ENCODE measurements at places on chromosomes 6 and 20.

- no peak for DNase-seq
These were observed 240.4 kb downstream of the PRL start for GRCh38 chr6:22056398-22056797.

DNA sequence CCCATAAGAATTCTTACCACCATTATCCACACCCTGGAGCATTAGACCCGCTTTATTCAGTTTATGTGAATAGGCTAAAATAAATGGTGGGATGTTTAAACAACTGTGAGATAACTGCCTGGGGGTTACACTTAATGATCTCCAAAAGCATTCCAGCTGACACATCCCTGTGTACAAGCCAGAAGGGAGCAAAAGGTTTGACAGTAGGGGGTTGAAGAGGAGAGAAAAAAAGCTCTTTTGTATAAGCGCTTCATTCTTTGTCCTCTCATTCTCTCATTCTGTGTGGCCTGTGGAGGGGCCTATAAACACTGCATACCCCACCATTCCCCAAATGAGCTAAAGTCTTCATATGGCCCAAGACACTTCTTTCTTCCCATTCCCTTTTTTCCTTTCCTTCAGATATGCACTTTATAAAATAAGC, 30.8 kb upstream of the COL21A1 start:
- DNase-seq: no peak

DNA sequence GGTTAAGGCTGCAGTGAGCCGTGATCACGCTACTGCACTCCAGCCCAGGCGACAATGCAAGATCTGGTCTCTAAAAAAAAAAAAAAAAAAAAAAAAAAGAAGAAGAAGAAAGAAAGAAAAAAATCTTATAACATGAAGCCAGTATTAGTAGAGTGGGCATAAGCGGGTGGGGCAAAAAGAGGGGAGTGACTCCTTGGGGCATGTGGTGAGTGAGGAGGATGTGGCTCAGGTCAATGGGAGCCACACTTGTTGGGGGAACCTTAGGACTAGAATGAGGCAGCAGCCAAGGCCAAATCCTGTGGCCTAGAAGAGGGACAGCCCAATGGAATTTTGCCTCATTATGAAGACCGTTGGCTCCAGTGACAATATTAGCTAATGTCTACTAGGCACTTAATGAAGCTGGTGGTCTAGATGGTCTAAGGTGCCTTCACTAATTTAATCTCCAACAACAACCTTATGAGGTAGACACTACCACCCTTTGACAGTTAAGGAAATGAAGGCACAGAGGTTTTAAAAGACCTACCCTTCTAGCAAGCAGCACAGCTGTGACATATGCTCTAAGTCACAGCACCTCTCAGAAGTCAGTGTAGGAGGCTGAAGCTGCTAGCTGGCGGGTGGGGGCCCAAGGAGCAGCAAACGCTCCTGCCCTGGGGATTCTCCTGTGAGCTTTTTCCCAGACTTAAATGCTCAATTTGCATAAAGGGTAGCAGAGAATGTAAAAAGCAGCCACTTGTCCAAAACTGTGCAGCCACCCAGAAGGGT, 23.6 kb upstream of the ARMC12 start:
- DNase-seq: no peak

DNA sequence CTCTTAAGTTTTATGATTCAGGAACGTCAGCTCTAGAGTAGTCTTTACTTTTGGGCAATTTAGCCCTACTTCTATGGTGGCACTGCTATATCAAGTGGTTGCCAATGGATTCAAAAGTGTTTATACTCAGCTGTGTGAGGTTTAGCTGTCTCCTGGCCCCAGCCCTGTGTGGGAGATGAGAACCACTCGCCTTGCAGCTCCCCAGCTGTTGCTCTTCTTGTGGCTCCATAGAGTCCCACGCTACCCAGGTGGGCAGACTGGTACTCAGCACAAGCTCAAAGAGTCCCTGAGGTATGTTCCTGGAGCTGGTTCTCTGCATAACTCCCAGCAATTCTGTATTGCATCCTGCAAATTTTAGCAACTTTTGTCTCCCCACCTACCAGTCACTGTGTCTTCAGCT, 59.6 kb downstream of the C6orf118 start:
- no peak for DNase-seq

- DNase-seq: no peak
These were observed 30.4 kb downstream of the KCNB1 start for GRCh38 chr20:49452011-49452482.

- DNase-seq: no peak
These were observed 21.8 kb upstream of the ISM1 start for GRCh38 chr20:13199279-13199678.

DNA sequence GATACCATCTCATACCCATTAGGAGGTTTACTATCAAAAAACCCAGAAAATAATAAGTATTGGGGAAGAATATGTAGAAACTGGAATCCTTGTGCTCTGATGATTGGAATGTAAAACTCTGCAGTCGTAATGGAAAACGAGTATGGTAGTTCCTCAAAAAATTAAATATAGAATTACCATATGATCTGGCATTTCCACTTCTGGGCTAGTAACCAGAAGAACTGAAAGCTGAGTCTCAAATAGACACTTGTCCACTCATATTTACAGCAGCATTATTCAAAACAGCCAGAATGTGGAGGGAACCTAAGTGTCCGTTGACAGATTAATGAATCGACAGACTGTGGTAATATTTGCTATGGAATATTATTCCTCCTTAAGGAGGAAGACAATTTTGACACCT, 44.3 kb downstream of the FOXC1 start:
- DNase-seq: no peak

DNA sequence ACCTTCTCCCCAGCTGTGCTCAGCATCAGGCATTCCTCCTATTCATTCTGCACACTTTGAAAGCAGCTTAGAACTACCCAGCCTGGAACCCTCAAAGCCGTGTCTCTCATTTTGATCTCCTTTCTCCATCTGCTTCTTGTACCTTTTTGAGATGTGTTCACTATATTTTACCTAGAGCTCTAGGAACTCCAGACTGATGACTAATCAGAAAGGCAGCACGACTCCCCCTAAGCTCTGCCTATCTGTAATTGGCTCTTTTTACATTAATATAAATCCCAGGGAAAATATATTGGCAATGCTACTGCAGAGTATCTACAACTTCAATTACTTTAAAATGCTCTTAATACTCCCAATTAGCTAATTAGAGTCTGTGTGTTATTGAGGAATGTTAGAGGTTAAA, 671.5 kb downstream of the CBLN4 start:
- DNase-seq: no peak

DNA sequence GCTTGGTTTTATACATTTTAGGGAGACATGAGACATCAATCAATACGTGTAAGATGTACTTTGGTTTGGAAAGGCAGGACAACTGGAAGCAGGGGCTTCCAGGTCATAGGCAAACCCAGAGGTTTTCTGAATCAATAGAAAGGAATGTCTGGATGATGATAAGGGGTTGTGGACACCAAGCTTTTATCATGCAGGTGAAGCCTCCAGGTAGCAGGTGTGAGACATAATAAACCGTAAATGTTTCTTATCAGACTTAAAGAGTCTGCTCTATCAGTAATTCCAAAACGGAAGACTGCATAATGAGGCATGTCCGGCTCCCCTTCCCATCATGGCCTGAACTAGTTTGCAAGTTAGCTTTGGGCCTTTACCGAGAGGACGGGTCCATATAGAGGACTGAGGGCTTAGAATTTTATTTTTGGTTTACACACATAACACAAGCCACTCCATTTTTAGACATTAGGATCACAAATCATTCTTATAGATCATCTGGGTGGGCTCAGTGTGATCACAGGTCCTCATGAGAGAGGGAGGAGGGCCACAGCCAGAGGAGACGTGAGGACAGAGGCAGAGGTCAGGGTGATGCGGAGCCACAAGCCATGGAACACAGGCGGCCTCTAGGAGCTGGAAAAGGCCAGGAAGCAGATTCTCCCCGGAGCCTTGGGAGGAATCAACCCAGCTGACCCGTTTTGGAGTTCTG, 10.7 kb upstream of the SERPINB9 start:
- no peak for DNase-seq

- DNase-seq: no peak
These were observed 1413.9 kb upstream of the ADGRB3 start for GRCh38 chr6:67221226-67221625.

DNA sequence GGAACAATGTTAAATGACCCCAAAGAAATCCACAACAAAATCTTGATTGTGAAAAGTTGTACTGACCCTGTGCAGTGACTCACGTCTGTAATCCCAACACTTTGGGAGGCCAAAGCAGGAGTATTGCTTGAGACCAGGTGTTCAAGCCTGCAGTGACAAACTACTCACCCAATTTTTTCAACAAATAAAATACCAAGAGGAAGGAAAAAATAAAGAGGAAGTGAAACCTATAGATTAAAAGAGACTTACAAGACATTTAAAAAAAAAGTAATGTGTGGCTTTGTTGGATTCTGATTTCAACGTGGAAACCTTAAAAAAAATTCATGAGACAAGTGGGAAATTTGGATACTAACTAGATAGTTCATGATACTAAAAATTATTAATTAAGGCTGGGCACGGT, 31.9 kb downstream of the GINS1 start:
- DNase-seq: no peak

DNA sequence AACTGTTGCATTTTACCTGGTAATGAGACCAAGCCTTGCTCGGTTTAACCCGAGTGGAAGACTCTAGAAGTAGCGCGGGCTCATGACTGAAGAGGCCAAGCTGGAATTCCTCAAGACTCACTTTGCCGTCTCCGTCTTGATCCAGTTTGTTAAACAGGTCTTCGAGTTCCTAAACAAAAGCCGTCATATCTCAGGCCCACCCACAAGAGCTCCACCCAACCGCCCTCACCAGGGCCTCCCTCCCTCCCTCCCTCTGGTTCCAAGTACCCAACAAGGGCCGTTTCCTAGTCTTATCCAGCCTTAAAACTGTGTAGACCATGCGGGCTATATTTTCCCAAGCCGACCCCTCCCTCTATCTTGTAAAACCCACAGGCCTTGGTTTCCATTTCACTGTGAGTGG, 81.4 kb downstream of the NINL start:
- DNase-seq: no peak

DNA sequence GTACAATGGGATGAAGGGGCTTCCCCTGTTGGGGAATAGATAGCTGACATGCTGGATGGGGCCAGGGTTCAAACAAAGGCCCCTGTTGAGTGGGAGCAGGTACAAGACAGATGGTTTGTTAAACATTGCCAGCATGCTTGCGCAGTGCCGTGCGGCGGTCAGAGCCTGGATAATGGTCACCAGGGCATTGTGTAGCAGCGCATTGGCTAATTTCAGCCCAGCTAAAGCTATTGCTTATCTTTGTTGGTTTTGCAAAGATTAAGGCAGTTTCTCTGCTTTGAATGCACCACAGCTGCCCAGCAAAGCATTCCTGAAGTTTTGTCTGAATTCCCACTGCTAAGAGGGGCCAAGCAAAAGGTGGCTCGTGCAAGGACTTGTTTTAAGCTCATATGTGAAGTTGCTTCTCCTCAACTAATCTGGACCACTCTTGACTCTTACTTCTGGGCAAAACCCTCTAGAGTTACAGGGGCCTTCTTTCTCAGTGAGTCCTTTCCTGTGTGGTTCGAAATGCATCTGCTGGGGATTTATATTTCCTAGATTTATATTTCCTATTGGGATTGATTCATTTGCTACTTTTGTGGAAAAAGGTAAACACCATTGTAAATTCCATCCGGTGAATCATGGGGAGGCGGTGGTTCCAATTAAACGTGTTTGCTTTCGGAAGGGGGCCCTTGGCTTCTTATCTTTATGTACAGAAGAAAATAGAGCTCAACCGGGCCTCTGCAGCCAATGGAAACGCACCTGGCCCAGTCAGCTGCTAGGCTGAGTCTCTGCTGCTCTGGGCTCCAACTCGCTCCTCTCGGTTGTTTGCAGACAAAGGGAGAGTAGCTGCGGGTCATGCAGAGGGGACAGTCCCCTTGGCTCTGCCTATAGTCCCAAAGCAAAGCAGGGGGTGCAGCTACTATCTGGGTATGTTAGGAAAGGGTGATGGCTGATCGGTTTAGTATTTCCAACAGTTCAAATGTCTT, 72.1 kb downstream of the FOXA2 start:
- DNase-seq: no peak

DNA sequence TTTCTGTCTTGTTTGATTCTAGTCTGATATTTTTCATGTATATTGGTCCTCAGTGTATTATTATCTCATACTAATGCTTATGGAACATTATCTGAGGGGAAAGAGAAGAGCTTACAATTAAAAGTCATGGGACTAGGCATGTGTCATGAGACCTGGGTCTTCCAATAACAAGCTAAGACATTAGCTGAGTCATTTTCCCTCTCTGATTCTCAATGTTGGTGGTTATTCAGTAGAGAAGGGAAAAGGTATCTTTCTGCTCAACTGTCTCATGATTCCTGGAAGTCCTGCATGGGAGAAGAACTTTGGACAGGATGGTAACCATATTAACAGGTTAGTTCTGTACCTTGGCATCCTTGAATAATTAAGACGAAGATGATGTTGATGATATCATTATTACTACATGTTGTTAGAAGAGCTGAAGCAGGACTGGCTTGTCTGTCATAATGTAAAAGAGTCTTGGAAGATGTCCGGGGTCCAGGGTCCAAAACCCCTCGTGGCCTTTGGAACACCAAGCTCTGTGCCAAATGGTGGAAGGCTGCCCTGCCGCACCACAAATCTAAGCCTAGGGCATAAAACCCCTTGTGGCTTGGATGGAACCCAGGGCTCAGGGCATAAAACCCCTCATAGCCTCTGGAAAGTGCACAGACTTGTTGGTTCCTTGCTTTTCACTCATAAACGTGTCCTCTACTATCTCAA, 19.1 kb downstream of the TRIM38 start:
- DNase-seq: no peak

DNA sequence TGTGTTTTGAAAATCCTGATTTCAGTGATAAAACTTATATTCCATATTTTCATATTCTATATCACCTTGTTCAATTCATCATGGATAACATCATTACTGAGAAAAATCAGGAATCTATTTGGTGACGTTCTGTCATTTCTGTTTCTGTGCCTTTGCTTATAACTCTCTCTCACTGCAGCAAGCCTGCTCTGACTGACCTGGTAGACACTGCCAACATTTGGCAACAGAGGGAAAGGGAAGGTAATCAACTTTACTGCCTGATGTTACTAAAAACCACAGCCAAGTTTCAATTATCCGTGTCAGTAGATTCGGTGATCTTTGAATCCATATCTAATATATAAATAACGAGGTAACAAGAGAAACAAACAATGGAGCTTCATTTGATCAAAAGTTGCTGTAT, 501.9 kb downstream of the LMBRD1 start:
- DNase-seq: no peak

DNA sequence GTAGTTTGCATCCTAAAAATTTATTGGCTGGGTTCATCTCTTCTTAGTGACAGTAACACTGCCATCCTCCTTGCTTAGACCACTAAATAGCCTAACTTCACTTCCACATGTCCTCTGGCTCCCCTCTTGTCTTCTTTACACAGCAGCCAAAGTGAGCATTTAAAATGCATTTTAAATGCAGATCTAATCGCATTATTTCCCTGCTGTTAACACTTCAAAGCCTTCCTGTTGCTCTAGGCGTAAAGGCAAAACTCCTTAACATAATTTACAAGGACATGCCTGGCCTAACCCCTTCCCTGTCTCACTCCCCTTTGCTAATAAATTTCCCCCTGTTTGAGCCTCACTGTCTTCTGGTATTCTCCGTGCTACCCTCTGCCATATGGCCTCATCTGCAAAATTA, 26.5 kb downstream of the NKAIN2 start:
- no peak for DNase-seq

GRCh38 chr6:108452711-108453195, 108.0 kb upstream of the FOXO3 start:
- DNase-seq: no peak

GRCh38 chr20:208942-209566, 18.0 kb upstream of the DEFB129 start:
- peak; percentile 44 for DNase-seq

All from CD4-positive, alpha-beta T cell treated with Interleukin-15 for 4 hours (primary cell).